ENCODE measurements at places on chromosomes 4 and X.

GRCh38 chrX:25976683-25977310 is 161.3 kb upstream of the MAGEB18 start:
- no peak for DNase-seq

DNA sequence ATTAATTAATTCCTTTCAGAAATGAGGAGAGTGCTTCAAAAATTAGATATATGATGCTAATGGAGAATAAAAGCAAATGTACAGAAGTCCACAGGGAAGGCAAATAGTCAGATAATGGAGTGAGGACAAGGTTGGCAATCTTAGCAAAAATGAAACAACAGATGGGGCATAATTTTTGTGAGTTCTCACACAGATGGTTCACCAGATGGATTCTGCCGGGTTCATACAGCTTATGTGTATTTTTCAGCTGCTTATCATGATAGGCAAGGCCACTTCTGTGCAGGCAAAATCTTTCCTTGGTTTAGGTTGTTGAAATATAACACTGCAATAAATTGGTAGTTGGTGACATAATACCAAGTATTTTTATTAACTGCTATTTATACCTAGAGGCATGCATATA is 1539.0 kb upstream of the IGFBP7 start:
- no peak for DNase-seq

- DNase-seq, result no peak
These were observed 6.0 kb downstream of the SMAD1 start for GRCh38 chr4:145487631-145488030.

- no peak for DNase-seq
These were observed 239.0 kb upstream of the HTR2C start for GRCh38 chrX:114344756-114345349.

DNA sequence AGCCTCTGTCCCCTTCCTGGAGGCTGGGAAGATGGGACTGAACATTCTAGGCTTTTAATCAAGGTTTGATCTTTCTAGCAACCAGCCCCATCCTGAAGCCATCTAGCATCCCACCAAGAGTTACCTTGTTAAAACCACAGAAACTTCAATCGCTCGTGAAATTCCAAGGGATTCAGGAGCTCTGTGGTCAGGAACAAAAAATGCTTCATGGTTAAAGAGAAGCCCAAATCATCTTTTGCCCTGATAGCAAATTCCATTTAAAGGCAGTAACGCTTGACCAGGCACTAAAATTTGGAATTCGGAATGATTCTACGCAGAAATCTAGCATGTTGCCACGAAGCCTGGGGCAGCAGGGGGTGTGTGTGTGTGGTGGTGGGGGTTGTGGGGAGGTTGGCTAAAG is 47.8 kb downstream of the CASP6 start:
- DNase-seq, result no peak

DNA sequence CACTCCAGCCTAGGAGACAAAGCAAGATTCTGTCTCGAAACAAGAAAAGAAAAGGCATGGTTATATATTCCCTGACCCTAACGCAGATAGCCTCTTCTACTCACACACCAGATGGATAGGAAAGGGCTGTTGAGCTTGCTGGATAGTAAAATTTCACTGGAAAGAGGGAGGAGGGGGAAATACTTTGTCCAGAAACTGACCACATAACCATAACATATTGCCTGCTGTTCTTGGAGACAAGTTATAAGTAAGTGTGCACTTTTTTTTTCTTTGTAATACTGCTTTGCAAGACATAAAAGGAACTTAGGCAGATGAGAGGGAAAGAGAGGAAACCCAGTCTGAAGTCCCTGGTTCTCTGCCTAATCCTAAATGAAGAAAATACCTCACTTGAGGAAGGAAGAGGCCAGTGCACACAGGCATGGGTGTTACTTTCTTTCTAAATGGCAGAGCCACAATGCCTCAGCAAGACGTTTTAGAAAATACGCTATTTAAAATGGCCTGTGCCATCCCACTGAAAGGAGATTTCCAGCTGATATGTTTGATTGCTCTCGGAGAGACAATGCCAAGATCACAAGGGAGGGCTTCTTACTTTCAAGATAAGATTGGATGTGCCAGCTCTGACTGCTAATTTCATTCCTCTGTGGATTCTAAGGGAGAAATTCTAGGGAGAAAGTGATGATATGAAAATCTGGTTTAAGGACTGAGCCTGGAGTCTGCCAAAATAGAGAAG is 140.6 kb downstream of the DCTD start:
- no peak for DNase-seq

- no peak for DNase-seq
These were observed 34.7 kb upstream of the NEUROG2 start for GRCh38 chr4:112550728-112551127.

DNA sequence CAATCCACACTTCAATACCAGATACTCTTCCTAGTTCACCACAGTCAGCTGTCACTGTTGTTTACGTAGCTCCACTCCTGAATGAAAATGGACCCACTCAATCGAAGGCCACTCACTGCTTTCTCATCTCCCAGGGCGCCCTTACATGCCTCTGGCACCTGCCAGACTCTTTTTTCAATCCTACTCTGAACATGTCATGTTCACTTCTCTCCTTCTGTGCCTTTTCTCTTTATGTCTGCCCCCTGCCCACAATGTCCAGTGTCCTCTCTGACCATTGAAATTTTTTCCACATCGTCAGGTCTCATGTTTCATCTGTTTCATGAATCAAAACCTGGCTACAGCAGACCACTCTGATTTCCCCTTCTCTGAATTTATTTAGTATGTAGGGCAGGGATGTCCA is 1.3 kb upstream of the MGAT4D start:
- DNase-seq, result no peak

DNA sequence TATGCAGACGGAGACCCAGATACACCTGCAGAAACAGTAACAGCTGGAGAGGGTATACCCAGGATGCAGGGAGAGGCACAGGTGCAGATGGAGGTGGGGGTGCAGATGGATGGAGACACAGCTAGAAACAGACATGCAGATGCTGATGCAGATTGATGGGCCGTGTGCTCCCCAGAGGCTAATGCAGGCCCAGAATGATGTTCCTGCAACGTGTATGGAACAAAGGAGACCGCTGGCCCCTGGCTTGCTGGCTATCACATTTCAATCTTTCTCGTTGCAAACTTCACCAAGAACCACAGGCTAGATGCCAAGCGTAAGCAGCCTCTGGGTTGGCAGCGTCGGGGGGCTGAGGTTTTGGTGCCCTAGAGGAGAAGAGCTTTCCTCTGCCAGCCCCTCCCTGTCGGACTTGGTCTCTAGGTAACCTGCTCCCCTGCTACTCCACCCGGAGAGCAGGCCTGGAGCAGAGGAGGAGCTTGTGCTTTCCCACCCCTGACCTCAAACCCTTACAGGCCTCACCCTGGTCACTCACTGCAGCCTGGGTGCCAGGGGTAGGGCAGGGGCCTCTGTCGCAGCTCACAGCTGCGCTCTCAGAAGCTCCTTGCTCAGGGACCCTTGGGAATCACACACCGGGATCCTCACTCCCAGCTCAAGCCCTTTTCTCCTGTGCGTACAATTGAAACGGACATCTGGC is 69.0 kb upstream of the PSAPL1 start:
- DNase-seq, result no peak

GRCh38 chrX:153443476-153444332 is 2.2 kb downstream of the TREX2 start:
- DNase-seq, result no peak

DNA sequence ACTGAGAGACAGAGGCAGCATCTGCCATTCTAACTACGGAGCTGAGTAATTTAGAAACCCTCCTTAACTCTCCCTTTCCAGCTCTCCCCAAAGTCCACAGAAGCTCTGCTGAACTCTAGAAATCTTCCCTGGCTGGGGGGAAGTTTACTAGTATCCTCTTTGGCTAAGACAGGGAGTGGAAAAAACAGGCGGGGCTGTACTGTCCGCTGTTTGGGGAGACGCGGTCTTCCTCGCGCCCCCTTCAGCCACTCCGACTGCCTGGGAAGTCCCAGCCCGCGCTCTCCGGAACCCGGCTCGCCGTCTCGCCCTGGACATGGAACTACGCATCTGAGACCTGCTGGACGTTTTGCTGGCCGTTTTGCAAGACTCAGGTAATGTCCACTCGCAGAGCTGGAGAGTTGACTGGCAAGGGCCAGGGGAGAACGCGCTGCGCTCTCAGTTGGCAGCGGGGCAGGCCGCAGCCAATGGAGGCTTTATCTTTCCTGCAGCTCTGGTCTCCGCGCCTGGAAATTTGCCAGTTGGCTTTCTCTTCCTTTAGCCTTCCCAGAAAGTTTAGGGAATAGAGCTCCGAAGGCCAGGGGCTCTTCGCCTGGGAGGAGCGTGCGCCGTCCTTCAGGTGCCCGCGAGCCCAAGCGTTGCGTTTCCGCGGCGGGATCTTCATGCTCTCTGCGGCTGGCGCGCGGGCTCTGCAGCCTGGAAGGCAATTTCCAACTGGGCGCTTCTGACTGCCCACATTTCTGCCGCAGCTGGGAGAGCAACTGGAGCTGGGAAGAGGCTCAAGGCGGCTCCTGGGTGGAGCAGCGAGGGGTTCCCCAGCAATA is 892 bp downstream of the IL1RAPL2 start:
- DNase-seq, result peak; percentile 44

GRCh38 chr4:65456579-65456978 is 213.7 kb downstream of the EPHA5 start:
- no peak for DNase-seq

- no peak for DNase-seq
These were observed 25.4 kb downstream of the TMSB4X start for GRCh38 chrX:13000301-13000811.

DNA sequence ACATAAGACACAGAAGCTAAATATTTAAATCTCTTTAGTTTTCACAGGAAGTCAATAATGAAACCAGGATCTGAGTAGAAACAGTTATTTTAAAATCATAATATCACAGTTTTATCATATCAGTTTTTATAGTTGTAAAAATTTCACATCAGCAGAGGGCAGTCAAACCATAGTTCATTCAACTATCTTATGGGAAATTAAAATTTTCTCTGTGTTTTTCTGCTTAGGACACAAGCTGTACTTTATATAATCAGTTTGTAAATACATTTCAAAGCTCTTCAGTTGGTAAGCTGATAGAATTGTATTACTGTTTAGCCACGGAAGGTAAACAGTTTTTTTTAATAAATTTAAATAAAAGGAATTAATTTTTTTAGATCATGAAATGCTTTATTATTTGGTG is 204.8 kb upstream of the NUDT6 start:
- DNase-seq, result no peak

DNA sequence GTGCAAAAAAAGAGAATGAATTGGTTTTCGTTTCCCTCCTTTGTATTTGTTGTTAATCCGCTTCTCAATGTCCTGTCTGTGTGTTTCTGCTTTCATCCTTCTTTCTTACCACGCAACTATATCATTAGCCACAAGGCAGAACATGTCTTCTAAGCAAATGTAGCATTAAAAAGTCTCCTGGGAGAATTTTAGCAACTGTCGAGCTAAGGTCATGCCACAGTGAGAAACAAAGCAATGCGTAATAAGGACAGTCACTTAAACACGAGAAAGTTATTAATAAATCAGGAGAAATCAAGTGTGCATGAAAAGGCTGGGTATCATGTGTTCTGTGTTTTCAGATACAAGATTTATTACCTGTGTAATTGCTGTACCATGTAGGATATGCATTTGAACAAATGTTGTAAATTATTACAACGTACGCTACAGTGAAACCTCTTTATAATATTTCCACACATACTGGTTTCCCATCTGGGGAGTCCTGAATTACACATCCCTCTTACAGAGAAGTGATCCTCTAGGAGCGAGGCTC is 890.8 kb downstream of the TRIML1 start:
- DNase-seq, result no peak

- no peak for DNase-seq
These were observed 79.1 kb upstream of the INPP4B start for GRCh38 chr4:142925161-142925560.

GRCh38 chr4:54843946-54844345 is 186.2 kb downstream of the KIT start:
- no peak for DNase-seq

- DNase-seq, result no peak
These were observed 9.3 kb downstream of the ZNF185 start for GRCh38 chrX:152907084-152907651.

DNA sequence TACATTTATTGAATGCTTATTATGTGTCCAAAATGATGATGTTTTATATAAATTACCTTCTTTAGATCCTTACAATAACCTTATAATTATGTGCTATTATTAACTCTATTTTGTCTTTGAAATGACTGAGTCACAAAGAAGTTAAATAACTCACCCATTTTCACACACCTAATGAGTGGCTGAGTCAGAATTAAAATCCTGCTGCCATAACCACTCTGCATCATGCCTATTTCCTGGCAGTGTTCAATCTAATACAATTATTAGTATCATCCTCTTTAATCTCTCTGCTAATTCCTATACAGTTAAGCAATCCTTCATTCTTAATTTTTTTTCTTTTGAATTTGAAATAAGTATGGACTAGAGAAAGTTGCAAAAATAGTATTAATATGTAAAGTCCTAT is 342.9 kb downstream of the CFAP299 start:
- DNase-seq, result no peak

- no peak for DNase-seq
These were observed 5.2 kb upstream of the PCDH10 start for GRCh38 chr4:133143775-133144430.

DNA sequence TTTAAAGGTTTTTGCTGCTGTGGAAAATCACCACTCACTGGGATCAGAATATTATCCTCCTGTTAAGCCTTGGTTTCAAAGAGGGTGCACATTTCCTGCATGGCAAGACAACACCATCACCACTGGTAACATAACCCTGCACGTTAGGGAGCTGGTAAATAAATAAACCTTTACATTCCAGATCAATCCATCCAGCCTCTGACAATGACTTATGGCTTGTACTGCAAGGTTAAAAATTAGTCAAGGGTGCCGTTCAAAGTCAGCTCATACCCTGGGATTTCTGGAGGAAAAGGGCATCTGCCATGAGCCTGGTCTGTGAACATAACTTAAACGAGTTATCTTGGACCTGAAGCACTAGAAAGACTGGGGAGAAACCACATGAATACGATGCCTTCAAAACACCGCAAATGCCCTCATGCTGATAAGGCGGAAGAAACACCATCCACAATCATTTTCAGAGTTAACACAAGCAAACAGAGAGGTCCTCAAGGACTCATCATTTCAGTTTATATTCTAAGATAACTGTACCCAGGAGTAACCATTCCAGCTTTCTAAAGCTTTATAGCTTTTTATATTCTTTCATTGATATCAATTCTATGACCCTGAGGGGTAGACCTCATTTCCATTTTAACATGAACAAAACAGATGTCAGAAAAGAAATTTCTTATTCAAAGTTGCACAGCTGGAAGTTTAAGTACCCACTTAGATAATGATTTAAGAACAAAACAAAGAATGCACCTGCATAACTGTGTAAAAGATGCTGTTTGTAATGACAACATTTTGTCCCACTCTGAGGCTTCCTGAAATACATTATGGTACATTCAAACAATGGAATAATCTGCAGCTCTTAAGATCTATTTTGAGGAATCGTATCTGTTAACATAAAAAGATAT is 103.1 kb downstream of the NPNT start:
- DNase-seq, result no peak
